ENCODE measurements at places on chromosomes 3 and 15.

DNA sequence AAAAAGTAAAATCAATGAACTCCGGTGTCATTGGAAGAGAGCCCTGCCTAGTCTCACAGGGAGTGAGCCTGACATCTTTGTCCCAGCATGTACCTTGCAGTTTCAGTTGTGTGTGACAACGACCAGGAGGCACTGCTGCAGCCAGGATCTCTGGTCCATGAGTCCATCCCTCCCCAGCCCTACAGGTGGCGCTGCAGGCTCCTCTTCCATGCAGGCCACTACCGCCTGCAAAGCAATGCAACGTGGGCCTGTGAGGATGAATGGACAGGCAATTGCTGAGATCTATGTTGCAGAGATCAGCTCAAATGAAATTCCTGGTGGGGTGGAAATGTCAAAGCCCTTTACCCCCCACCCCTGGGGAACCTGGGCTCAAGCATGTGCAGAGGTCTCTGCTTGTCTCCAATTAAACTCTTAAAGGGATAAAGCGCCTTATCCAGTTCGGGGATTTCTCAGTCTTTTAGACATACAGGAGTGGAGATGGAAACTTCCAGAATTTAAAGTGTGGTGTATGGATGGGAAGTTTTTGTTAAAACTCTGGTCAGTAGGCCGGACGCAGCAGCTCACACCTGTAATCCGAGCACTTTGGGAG is 35.8 kb downstream of the TKT start:
- peak; percentile 84 for DNase-seq

- DNase-seq, result no peak
Measured at GRCh38 chr3:39209329-39209970, 17.1 kb upstream of the XIRP1 start.

GRCh38 chr3:190696777-190697501 is 165.6 kb downstream of the GMNC start:
- peak; percentile 22 for DNase-seq

- no peak for DNase-seq
Measured at GRCh38 chr15:51244423-51244869, 94.0 kb downstream of the CYP19A1 start.

- DNase-seq, result peak; percentile 90
Measured at GRCh38 chr3:107676469-107677309, 153.9 kb downstream of the BBX start.

GRCh38 chr15:70569714-70570231 is 193.6 kb downstream of the UACA start:
- no peak for DNase-seq

- DNase-seq, result no peak
Measured at GRCh38 chr15:67033571-67034044, 31.8 kb upstream of the SMAD3 start.

GRCh38 chr3:194109192-194109863 is 26.6 kb upstream of the HES1 start:
- DNase-seq, result no peak

DNA sequence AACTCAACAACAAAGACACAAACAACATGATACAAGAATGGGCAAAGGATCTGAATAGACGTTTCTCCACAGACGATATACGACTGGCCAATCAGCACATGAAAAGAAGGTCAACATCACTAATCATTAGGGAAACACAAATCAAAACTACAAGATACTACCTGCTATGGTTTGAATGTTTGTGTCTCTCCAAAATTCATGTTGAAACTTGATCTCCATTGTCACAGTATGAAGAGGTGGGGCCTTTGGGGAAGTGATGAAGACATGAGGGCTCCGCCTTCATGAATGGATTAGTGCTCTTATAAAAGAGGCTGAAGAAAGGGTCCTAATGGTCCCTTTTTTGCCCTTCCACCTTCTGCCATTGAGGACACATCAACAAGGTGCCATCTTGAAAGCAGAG is 32.3 kb downstream of the ACAP2 start:
- DNase-seq, result no peak

- DNase-seq, result no peak
Measured at GRCh38 chr15:39999538-40000200, 39.3 kb downstream of the SRP14 start.

GRCh38 chr15:35696767-35697231 is 150.8 kb upstream of the DPH6 start:
- DNase-seq, result no peak

DNA sequence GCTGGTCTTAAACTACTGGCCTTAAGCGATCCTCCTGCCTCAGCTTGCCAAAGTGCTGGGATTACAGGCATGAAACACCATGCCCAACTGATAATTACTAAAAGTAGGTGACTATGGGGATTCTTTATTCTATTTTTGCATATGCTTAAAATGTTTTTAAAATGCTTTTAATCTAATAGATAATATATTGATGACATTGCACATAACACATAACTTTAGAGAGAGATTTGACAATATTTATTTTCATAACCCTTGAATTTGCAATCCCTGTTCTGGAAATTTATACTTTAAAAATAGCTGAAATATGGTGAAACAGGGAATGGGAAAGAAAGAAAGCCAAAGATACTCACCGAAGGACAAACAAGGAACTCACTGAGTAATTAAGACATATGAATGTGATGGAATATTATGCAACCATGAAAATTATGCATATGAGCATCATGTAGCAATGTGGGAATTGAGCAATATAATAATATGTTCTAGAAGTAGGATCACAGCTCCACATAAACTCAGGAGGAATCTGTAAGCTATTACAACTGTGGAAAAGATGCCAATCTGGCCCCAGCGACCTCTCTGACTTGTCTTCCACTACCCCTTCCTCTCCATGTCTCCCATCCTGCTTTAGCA is 2.0 kb downstream of the LRRC31 start:
- DNase-seq, result no peak

DNA sequence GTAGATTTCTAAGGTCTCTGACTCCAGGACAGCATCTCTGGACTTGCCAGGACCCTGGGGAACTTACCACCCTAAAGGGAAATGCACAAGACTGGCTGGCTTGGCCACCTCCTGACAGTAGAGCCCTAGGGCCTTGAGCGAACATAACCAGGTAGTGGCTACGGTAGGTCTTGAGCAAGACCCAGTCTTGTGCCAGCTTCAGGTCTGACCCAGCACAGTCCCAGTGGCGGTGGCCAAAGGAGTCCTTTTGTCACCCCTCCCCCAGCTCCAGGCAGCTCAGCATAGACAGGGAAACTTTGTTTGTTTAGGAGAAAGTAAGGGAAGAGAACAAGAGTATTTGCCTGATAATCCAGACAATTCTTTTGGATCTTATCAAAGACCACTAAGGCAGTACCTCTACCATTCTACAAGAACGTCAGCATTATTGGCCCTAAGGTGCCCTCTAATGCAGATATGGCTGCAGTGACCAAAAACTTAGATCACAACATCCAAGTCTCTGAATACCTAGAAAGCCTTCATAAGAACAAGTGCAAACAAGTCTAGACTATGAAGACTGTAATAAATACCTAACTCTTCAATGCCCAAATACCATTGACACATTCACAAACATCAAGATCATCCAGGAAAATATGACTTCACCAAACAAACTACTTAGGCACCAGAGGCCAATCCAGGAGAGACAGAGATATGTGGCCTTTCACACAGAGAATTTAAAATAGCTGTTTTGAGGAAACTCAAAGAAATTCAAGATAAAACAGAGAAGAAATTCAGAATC is 38.7 kb upstream of the FBN1 start:
- no peak for DNase-seq

DNA sequence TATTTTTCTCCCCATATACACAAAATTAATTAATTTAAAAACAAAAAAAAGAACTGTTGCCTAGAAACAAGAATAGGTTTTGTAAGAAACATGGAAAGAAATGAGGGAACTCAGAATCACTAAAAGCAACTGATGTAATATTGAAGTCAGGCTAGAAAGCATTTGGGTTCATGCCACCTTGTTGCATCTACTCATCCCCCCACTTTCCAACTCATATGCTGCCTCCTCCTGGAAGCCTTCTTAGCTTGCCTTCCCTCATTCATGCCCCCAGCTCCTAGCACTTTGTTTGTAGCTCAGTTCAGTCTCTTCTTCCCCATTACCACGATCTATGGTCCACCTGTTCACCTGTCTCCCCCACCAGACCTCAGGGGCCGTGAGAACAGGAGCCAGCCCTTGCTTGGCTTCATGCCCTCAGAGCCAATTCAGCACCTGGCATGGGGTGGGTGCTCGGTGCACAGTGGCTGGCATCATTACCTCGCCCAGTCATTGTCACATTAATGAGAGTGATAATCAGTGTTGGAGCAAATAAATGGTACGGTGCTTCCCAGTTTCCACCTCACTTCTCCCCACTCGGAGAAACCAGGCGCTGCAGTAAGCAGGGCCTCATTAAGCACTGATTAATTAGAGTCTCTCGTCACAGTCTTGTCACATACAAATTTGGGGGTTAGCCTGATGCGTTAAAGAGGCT is 62.4 kb upstream of the SLC6A1 start:
- no peak for DNase-seq

DNA sequence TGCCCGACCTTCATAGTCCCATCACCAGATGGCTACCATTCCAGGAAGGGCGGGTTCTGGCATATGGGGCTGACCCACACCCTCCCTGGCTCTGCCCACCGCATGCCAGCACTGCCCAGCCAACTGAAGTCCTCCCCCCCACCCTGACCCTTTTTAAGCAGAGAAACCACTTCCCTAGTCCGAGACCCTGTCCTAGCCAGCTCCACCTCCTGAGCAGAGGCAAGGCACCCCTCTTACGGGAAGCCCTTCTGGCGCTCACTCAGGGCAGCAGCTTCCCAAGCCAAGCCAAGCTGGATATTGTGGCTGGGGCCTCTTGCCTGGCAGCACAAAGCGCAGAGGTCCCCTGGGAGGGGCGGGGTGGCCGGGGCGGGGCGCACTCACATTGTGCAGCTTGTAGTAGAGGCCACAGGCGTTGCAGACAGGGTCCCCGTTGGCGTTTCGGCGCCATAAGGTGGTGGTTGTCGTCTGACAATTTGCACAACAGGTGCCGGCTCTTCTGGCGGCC is 11.5 kb downstream of the GATA2 start:
- DNase-seq, result no peak

DNA sequence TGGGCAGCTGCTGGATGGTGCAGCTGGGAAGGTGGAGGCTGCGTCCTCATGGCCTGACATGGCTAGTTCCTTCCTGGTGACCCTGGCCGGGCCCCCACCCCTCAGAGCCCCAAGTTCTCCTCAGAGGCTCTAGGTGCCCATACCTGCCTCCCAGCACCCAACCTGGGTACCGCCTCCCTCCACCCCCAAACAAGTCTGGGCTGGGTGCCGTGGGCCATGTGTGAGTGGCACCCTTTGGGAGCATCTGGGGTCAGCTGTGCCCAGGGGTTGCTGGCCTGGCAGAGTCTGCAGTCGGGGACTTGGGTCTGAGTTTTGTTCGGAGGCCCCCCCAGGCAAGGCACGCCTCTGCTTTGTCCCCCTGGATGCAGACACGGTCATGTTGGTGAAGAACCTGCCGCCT is 10.5 kb downstream of the PLXNA1 start:
- DNase-seq, result no peak

- DNase-seq, result no peak
Measured at GRCh38 chr3:66037330-66037985, 1.3 kb downstream of the MAGI1 start.

DNA sequence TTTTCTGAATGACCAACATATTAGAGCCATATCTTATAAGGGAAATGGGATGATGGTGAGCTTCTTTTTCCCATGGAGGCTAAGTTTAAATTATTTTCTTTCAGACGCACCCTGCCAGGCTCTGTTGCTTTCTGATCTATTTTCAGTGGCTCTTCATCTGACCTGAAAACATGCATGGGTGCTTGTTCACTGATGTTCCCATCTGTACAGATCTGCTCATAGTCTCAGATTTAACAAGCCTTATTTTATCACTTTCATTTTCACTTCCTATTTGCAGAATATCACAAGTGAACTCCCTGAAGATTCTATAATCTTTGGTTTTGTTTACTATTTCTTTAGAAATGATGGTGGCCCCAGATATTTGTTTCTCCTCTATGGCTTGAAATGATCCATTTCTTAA is 31.1 kb upstream of the SUCLG2 start:
- DNase-seq, result no peak

DNA sequence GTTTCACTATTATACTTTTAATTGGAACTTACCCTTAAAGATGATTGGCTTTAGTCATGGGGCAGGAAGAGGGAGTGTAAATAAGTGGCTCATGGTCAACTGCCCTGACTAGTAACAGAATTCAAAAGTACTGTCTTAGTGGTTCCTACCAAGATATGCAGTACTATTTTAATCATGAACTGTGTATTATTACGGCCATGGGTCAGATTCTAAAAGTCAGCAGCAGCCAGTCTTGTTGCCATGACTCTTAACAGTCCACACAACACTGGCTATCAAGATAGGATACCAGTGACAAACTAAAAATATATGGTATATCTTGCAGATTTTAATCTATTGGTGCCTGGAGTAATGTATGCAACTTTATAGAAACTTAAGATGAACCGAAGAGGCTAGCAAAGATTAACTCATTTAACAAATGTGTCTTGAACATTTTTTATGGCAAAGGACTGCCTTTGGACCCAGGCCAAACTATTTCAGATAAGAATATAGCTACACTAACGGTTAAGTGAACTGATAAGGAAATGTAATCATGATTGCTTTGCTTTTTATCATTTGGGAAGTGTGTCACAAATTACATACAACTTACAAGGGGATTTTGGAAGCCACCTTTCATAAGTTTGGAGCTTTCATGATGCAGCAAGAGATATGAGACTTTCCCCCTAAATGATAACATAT is 163.7 kb downstream of the TCF12 start:
- DNase-seq, result no peak

GRCh38 chr3:40516201-40516600 is 8.6 kb upstream of the ZNF621 start:
- no peak for DNase-seq

DNA sequence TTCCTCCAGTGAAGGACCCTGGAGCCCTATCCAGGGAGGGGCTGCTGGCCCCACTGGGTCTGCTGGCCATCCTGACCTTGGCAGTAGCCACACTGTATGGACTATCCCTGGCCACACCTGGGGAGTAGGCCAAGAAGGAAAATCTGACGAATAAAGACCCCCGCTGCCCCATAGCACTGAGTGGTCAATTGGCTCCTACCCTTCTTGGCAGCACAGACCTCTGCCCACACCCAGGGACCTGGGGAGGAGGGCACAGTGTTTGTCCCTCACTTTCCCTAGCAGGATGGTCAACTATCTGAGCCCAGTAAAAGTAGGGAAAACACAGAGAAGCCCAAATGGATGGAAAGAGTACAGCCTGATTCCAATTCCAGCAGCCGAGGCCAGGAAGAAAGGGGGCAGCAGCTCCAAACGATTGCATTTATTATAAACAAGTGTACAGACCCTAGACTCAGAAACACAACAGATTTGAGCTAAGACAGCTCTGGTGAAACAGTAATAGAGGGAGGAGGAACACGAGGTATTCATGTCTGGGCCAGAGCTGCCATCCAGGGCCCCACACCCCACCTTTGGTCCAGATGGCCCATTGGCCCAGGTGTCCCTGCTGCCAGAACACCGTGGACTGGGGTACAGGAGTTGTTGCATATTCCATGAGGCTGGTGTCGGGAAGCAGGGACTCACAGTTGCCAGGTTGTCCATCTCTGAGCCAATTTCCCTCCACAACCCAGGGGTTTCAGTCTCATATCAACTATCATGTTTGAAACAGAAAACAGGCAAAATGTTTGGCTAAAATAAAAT is 21.1 kb downstream of the ATRIP start:
- no peak for DNase-seq

GRCh38 chr3:15310491-15311370 is 21.7 kb downstream of the SH3BP5 start:
- DNase-seq, result no peak

GRCh38 chr3:117903226-117903625 is 1131.4 kb downstream of the IGSF11 start:
- no peak for DNase-seq
